HS-5 (cell line): ENCODE measurements at places on chromosomes 2 and 18.

DNA sequence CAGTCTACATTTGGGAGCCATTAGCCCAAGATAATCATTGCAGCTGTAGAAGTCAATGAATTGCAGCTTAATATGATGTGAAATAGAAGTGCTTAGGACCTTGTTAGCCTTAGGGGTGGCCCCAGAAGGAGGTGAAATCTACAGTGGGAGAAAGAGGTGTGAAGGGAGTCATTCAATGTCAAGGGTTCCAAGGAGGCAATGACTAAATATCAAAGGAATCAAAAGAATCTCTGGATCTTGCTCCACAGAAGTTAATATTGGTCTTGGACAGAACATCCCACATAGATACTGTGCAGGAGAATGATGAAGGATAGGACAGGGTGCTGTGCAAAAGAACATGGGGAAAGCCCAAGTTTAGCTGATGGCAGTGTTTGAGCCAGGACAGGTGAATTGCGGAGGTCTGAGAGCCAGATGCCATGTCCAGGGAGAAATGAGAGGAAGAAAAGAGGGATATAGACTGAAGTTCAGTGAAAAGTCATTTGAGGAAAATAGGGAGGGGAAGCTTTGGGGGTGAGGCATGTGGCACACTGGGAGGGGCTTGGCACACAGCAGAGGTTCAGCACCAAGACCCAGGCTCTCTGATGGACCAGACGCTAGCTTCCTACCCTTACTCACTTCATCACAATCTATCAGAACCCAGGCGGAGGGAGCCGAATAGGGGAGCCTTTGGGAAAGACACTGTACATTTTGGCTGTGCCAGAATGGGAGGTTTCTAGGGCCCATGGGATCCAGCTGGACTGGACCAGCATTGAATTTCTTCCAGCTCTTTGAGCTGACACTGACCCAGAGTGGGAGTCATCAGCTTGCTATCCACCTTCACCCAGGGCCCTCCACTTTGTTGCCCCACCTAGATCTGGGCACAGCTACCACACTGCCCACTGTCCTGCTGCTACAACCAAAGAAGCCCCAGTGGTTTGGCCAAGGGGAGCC is 2.2 kb downstream of the IL1F10 start:
- no peak for DNase-seq

GRCh38 chr2:114610677-114611076 is 168.2 kb downstream of the DPP10 start:
- no peak for DNase-seq

GRCh38 chr2:37599688-37600525 is 71.5 kb downstream of the CDC42EP3 start:
- DNase-seq, result no peak

DNA sequence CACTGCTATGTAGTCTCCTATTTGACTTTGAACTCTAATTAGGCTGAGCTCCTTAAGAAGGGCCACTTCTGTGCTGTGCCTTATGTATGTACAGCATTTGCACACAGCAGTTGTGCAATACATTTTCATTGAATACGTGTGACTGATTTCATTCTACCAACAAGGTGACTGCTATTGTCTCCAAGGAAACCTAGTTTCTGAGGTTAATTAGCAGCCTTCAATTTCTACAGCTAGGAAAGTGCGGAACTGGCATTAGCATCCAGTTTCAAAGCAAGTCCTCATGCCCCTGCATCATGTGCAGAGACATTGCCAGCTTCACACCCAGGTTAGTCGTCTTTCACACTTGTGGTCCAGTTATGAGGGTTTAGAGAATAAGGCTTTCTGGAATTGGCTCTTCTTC is 58.6 kb downstream of the NCK2 start:
- no peak for DNase-seq

DNA sequence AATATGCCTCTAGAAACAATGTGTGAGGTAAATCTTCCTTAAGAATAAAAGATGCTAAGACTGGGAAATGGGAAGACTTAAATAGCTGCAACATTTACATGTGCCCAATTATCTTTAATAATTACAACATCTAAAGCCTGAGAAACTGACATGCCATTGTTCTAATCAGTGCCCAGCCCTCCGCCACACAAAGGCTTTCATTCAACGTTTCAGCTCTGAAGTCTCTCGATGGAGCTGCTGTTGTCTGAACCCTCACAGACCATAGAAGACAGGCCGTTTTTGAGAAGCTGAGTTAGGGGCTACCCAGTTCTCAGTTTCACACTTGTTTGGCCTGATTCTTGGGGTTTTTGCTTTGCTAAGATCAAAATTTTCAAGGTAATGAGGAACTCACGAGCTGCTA is 315.4 kb upstream of the CHST9 start:
- no peak for DNase-seq

GRCh38 chr2:178804791-178805190 is 2.4 kb downstream of the TTN start:
- DNase-seq, result no peak

DNA sequence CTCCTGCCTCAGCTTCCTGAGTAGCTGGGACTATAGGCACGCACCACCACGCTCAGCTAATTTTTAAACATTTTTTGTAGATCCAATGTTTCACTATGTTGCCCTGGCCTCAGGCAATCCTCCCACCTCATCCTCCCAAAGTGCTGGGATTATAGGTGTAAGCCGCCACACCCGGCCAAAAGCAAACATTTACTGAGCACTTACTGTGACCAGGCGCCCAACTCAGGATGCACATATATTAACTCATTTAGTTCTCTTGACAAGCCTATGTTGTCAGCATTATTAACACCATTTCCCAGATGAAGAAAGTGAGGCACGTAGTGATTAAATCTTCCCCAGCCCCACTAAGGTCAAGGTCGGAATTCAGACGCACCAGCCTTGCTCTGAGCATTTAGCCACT is 41.1 kb downstream of the TMEM37 start:
- DNase-seq, result no peak

DNA sequence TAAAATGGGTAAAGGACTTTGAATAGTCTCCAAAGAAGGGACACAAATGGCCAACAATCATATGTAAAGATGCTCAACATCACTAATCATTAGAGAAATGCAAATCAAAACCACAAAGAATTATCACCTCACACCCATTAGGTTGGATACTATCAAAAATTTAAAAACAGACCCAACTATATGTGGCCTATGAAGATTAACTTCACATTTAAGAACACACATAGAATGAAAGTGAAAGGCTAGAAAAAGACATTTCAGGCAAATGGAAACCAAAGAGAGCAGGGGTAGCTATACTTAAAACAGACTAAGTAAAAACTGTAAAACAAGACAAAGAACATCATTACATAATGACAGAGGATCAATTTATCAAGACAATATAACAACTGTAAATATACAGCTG is 53.5 kb upstream of the ASPRV1 start:
- no peak for DNase-seq

DNA sequence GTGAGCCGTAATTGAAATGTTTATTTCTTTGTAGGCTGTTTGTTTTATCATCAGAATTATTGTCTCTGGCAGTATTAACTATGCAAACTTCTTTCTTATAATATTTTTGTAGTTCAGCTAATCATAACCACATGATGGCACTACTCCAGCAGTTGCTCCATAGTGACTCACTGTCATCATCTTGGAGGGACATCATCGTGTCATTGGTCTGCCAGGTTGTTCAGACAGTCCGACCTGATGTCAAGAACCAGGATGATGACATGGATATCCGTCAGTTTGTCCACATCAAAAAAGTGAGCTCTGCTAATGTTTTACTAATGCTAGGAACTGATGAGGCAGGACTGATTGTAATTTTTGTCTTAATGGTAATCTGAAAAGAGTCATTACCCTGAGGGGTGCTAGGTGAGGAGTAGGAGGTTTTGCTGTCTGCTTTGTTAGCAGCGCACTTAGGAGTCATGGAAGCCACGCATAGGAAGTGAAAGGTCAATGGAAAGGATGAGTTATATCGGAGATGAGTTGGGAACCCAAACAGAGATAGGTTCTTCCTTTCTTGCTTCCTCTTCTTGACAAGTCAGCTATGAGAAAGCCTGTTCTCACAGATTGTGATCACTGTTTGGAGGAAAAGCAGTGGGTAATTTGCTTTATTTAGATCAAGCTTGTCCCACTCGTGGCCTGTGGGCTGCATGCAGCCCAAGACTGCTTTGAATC is 49.2 kb downstream of the PIKFYVE start:
- DNase-seq, result peak; percentile 24

- no peak for DNase-seq
Observed at GRCh38 chr18:5585653-5586052, 41.9 kb upstream of the EPB41L3 start.

DNA sequence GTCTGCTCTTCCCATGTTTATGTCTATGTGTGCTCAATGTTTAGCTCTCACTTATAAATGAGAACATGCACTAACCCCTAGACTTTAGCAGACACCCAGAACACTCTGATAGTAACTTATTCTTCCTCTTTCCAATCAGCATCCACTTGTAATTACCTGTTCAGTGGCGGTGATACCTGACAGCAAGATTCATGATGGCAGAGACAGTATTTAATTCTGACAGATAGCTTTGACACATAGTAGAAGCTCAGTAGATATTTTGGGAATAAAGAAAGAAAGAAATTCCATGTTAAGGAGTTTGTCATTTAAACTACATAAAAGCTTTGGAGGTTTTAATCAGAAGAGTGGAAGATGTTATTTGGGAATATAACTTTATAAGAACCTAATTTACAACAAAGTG is 171.3 kb downstream of the CDH7 start:
- DNase-seq, result no peak

DNA sequence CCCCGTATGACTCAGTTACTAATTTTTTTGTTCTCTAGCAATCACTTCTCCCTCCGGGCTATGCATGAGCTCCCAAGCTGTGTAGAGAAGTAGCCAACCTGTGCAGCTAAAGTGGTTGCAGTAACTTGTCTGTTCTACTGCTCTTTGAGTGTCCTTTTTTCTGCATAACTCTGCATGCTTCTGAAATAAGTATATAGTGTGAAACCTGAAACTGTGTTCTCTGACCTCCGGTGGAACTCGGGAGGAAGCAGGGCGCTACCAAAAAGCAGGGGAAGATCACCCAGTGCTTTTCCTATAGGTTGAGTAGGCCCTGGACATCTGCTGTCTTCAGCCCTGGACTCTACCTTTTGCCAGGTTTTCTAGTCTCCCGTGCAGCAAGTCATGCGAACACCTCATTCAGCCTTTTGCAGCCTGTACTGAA is 47.8 kb downstream of the PHLPP1 start:
- DNase-seq, result no peak

DNA sequence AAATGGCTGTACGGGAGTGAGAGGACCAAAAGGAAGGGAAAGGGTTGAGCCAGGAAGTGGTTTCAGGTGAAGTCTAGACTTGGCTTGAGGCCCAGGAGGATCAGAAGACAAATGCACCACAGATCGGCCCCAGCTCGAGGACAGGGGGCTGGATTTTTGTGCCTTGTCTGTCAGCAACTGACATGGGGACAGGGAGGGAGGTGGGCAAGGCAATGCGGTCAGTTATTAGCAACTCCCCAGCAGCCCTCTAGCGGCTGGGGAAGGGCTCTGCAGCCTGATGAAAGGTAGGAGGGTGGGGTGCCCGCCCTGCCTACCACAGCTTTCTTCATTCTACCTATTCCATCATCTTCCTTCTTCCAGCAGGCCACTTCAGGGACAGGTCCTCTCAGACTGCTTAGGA is 50.0 kb downstream of the CPO start:
- DNase-seq, result no peak
